ENCODE measurements at places on chromosomes 4 and X. TPM values are rescaled to one million over a fixed set of nuclear protein-coding genes. Genes with fewer than 3 reads are reported as not detected.
A peak's percentile ranks its signal among the peaks of the same experiment; 100 is the strongest.

KLF8 gene
- total RNA-seq, result 28.3 TPM

DNA sequence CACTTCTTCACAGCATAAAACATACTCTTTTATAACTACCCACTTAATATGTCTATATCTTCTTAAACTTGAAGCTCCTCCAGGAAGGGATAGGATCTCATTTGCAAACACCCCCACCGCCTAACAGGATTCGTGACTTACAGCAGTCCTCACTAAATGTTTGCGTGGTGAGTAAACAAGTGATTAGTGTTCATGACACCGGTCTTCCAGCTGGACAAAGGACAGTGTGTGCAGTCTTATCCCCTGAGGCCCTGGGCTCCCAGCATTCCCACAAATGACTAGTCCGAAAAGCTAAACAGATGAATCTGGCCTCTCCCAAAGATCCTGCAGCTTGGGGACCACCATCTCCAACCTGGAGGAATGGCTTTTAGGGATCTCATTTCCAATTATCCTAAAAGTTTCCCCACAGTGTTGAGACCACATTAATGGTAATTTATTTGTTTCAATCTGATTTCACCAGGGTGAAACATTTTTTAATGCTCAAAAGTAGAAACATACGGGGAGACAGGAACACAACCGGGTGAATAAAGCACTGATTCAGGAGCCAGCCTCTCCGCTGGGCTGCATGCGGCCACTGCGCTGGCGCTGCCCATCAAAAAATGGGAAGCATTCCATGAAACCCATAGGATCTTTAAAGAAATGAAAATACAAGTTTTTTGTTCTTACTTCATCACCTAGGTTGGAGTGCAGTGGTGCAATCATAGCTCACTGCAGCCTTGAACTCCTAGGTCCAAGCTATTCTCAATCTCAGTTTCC is 69.2 kb downstream of the HADH start:
- H3K27ac ChIP-seq, result no peak overlapping the region
- no peak for DNase-seq

DNA sequence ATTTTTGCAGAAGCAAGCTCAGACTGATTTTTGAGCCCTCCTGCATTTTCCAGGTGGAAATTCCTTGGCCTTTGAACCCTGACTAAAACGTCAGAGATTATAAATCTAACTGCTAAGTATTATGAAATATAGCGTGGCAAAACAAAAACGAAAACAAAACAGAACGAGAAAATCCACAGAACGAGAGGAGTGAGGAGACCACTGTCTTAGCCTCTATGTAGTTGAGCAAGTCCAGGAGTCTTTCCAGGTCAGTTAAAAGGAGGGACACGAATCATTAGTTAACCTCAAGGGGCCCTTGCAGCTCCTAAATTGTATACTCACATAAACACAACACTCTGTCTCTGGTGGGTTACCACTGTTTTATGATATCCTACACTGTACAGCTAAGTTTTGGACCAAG is 80.2 kb downstream of the SYNPO2 start:
- no peak for DNase-seq
- H3K36me3 ChIP-seq, result no peaks in the 10 kb centered on the region
- no peaks in the 10 kb centered on the region for H3K27me3 ChIP-seq
- H3K27ac ChIP-seq, result peak overlapping the region; percentile 60

DNA sequence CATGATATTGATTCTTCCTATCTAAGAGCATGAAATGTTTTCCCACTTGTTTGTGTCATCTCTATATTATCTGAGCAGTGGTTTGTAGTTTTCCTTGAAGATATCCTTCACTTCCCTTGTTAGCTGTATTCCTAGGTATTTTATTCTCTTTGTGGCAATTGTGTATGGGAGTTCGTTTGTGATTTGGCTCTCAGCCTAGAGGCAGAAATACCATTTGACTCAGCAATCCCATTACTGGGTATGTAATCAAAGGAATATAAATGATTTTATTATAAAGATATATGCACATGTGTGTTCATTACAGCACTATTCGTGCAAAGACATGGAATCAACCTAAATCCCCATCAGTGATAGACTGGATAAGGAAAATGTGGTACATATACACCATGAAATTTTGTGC is 172.7 kb upstream of the IL15 start:
- no peaks in the 10 kb centered on the region for H3K4me1 ChIP-seq
- no peak overlapping the region for H3K4me3 ChIP-seq
- DNase-seq, result no peak
- no peak overlapping the region for H3K27ac ChIP-seq
- no peaks in the 10 kb centered on the region for H3K36me3 ChIP-seq

GRCh38 chr4:107922486-107923473 is 8.6 kb upstream of the CYP2U1 start:
- no peak overlapping the region for H3K27ac ChIP-seq
- H3K27me3 ChIP-seq, result no peaks in the 10 kb centered on the region
- H3K4me1 ChIP-seq, result no peaks in the 10 kb centered on the region
- DNase-seq, result no peak
- no peaks in the 10 kb centered on the region for H3K36me3 ChIP-seq

- H3K27me3 ChIP-seq, result no peaks in the 10 kb centered on the region
- no peak overlapping the region for H3K27ac ChIP-seq
- no peak for DNase-seq
- H3K36me3 ChIP-seq, result no peaks in the 10 kb centered on the region
Observed at GRCh38 chrX:734362-734761, 103.8 kb downstream of the SHOX start.

DNA sequence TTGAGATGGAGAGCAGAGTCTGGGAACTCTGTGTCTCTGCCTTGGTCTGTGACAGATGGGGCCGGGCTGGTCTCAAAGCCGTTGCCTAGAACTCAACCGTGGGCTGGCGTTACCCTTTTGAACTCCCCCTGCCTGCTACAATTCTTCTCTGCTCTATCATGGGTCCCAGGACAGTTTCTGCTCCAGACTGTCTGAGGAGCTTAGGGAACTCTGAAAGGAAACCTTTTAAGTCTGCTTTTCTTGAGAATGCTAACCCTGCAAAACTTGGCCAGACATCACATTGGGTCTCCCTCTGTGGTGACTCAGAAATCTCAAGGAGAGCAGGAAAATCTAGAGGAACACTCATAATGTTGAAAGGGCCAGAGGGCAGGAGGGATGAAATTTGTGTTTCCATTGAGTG is 240.6 kb downstream of the CBR4 start:
- H3K27ac ChIP-seq, result peak overlapping the region; percentile 55
- no peaks in the 10 kb centered on the region for H3K27me3 ChIP-seq
- H3K4me3 ChIP-seq, result no peak overlapping the region
- DNase-seq, result no peak

- DNase-seq, result peak; percentile 78
- H3K27ac ChIP-seq, result peak overlapping the region; percentile 70
- H3K27me3 ChIP-seq, result no peaks in the 10 kb centered on the region
- no peak overlapping the region for H3K4me3 ChIP-seq
Observed at GRCh38 chr4:184267673-184268583, 50.3 kb upstream of the ENPP6 start.

DNA sequence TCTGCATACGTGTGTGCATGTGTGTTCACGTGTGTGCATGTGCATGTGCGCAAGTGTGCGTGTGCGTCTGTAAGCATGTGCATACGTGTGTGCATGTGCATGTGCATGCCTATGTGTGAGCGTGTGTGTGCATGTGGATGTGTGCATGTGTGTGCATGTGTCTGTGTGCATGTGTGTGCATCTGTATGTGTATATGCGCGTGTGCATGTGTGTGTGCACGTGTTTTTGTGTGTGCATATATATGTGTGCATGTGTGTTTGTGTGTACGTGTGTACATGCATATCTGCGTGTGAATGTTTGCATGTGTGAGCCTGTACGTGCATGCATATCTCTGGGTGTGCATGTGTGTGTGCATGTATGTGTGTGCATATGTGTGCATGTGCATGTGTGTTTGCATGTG is 35.7 kb upstream of the DRD5 start:
- H3K4me3 ChIP-seq, result no peak overlapping the region
- H3K4me1 ChIP-seq, result no peaks in the 10 kb centered on the region
- DNase-seq, result no peak

- no peaks in the 10 kb centered on the region for H3K27me3 ChIP-seq
- no peak for DNase-seq
- no peak overlapping the region for H3K27ac ChIP-seq
- H3K4me3 ChIP-seq, result no peak overlapping the region
Observed at GRCh38 chr4:61273233-61273632, 73.1 kb downstream of the ADGRL3 start.

DNA sequence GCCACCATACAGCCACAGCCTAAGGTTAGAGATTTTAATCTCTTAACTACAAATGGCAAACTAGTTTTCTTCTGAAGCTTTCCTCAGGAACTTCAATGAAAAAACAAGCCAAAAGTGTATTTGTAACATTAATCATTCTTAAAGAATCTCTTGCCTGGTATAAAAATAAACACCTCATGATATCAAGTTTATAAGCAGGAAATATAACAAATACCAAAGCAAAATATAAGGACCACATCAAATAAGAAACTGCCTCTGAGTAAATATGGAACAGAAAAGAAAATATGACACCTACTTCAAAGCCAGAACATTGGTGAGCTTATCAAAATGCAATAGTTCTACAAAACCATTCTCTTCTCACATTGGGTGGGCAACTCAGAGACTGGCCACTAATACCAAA is 89.9 kb downstream of the GPC4 start:
- H3K27me3 ChIP-seq, result no peaks in the 10 kb centered on the region
- no peak for DNase-seq
- H3K4me3 ChIP-seq, result no peak overlapping the region
- no peaks in the 10 kb centered on the region for H3K36me3 ChIP-seq
- H3K27ac ChIP-seq, result peak overlapping the region; percentile 36

DNA sequence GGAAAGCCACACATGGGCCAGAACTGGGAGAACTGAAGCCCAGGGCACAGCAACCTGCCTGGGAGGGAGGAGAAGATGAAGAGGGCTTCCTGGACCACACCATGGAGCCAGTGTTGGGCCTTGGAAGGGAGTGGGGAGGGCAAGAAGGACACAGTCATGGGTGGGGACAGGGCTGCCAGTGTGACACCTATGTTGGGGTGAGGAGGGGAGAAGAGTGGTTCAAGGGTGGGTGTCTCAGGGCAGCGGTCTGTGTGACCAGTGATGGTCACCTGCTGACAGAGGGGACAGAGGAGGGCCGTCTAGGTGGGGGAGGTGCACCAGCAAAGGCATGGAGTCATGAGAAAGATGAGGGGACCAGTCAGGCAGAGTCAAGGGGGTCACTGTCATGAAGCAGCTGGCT is 13.8 kb downstream of the MAGED2 start:
- H3K27ac ChIP-seq, result no peak overlapping the region
- no peak for DNase-seq
- no peaks in the 10 kb centered on the region for H3K36me3 ChIP-seq

- no peaks in the 10 kb centered on the region for H3K4me1 ChIP-seq
- H3K4me3 ChIP-seq, result no peak overlapping the region
- no peaks in the 10 kb centered on the region for H3K36me3 ChIP-seq
- H3K27ac ChIP-seq, result no peak overlapping the region
- DNase-seq, result peak; percentile 32
- H3K27me3 ChIP-seq, result no peaks in the 10 kb centered on the region
Observed at GRCh38 chrX:18874560-18875255, 109.2 kb downstream of the PHKA2 start.

DNA sequence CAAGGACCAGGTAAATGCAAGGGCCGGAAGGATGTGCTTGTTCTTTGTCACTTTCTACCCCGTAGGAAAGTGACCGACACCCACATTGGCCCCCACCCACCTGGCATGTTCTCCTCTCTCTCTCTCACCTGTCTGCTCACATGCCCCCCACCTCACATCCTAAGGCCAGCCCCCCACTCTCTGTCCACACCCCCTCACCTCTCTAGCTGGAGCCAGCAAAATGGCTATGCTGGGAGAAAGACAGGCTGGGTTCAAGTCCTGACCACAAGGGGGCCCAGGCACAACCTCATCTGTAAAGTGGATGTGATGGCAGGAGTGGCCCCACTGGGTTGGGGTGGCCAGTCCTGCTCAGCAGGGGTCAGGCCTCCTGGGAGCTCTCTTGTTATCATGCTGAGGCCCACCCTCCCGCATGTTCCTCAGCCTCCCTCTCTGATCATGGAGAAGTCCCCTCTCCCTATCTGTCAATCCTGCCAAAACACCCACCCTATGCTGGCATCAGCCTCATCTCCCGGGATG is 1.7 kb upstream of the PPP2R2C start:
- H3K4me3 ChIP-seq, result no peak overlapping the region
- DNase-seq, result no peak
- H3K27me3 ChIP-seq, result no peaks in the 10 kb centered on the region
- no peaks in the 10 kb centered on the region for H3K36me3 ChIP-seq
- H3K27ac ChIP-seq, result no peak overlapping the region

DNA sequence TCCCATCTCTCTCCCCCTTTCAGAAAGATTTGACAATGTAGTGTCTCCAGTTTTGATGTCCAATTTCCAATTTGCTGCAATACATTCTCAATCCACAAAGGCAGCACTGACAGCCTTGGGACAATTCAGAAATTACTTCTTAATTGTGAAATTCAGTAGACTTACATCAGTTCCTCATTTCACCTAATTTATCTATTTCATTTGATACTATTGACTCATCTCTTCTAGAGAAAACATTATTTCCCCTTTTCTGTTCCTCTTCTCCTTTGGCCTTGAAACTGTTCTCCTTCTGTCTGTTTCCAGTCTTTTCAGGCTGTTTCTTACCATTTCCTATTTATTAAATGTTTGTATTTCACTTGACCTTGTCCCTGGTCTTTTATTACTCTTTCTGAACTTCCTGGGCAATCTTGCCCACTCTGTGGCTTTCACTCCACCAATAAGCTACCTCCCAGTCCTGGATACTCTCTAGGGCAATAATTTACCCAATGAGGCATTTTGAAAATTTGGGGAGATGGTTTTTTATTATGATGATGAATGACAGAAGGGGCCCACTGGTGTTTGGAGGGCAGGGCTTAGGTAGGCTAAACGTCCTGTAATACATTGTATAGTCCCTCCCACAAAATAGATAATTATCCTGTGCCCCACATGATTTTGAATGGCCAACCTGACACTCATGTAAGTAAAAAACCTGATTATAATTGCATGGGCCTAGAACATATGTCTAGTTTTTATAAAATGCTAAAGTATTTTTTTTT is 498.0 kb upstream of the BOD1L1 start:
- H3K4me1 ChIP-seq, result no peaks in the 10 kb centered on the region
- H3K27me3 ChIP-seq, result no peaks in the 10 kb centered on the region
- no peak for DNase-seq
- H3K27ac ChIP-seq, result no peak overlapping the region
- no peaks in the 10 kb centered on the region for H3K36me3 ChIP-seq
- no peak overlapping the region for H3K4me3 ChIP-seq

- H3K4me3 ChIP-seq, result no peak overlapping the region
- H3K27me3 ChIP-seq, result no peaks in the 10 kb centered on the region
- no peak overlapping the region for H3K27ac ChIP-seq
- no peaks in the 10 kb centered on the region for H3K36me3 ChIP-seq
Observed at GRCh38 chr4:89929425-89930159, 34.9 kb downstream of the MMRN1 start.

GRCh38 chrX:102934624-102935023 is 2.4 kb upstream of the RAB40AL start:
- no peaks in the 10 kb centered on the region for H3K36me3 ChIP-seq
- no peak overlapping the region for H3K27ac ChIP-seq
- no peaks in the 10 kb centered on the region for H3K4me1 ChIP-seq
- H3K27me3 ChIP-seq, result no peaks in the 10 kb centered on the region
- no peak overlapping the region for H3K4me3 ChIP-seq
- no peak for DNase-seq

GRCh38 chr4:112145326-112145789 is at the start of gene FAM241A:
TSS of gene FAM241A (plus strand) at chr4:112145454. CDS start at chr4:112145581, 127 bp downstream.
- H3K4me1 ChIP-seq, result no peaks in the 10 kb centered on the region
- H3K36me3 ChIP-seq, result no peaks in the 10 kb centered on the region
- DNase-seq, result peak; percentile 89
- H3K27ac ChIP-seq, result no peak within 1 kb of the TSS
